ENCODE measurements at places on chromosomes 1 and 21.

- no peak overlapping the region for H3K4me3 ChIP-seq
- DNase-seq = no peak
- H3K27me3 ChIP-seq = peaks cover 8% of the 10 kb centered on the region
- peaks cover 20% of the 10 kb centered on the region for H3K4me1 ChIP-seq
These were observed 11.6 kb upstream of the PARP1 start for GRCh38 chr1:226419284-226420029.

- H3K27me3 ChIP-seq = peaks cover 13% of the 10 kb centered on the region
- peak overlapping the region; percentile 70 for H3K27ac ChIP-seq
- peaks cover 83% of the 10 kb centered on the region for H3K4me1 ChIP-seq
- H3K4me3 ChIP-seq = peak overlapping the region; percentile 61
These were observed 28.5 kb upstream of the SELENON start for GRCh38 chr1:25771221-25772114.

- peaks cover 14% of the 10 kb centered on the region for H3K4me1 ChIP-seq
- no peaks in the 10 kb centered on the region for H3K36me3 ChIP-seq
- H3K27me3 ChIP-seq = peaks cover 8% of the 10 kb centered on the region
- no peak within 1 kb of the TSS for H3K4me3 ChIP-seq
- no peak for DNase-seq
- no peak within 1 kb of the TSS for H3K27ac ChIP-seq
These were observed at the start of gene CD247 for GRCh38 chr1:167518331-167518700. Gene CD247, minus strand, starts transcription at chr1:167518529. Its CDS starts 64 bp downstream, at chr1:167518465.

GRCh38 chr1:87521452-87521851 lies 192.8 kb downstream of the LMO4 start:
- H3K4me1 ChIP-seq = peaks cover 41% of the 10 kb centered on the region
- H3K36me3 ChIP-seq = no peaks in the 10 kb centered on the region
- peaks cover 12% of the 10 kb centered on the region for H3K27me3 ChIP-seq
- no peak for DNase-seq

DNA sequence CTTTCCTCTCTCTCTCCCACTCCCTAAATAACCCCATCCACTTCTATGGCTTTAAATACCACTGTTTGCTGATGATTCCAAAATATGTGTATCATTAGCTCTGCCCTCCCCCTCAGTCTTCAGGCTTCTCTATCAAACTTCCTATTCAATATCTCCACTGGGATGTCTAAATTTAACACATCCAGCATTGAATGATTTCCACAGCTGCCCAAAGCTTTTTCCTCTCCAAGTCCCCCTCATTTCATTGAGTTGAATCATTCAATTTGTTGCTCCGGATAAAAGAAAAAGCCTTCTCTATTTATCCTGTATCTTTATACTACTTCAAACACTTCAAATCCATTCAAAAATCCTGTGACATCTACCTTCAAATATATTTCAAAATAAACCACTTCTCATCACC lies 225.0 kb downstream of the SEC16B start:
- H3K27me3 ChIP-seq = no peaks in the 10 kb centered on the region
- H3K4me3 ChIP-seq = no peak overlapping the region
- H3K4me1 ChIP-seq = no peaks in the 10 kb centered on the region
- DNase-seq = no peak

DNA sequence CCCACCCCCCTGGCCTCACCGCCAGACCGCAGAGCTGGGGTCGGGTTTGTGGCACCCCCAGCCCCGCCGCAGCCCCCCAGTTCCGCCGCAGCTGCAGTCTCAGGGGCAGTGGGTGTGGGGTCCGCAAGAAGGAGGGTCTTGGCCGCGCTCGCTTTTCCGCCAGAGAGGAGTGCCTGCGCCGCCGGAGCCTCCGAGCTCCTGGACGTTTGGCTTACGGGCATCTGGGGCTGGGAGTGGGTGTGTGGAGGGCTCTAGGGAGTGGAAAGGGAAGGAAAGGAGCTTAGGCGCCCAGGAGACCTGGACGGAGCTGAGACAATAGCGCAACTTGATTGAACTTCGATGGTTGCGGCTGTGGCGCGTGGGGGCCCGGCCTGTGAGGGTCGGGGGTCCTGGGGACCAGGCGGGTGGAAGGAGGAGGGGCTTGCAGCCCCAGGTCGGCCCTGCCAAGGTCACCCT lies 88.8 kb upstream of the IPO9 start:
- H3K27me3 ChIP-seq = peaks cover 4% of the 10 kb centered on the region
- peak overlapping the region; percentile 96 for H3K4me3 ChIP-seq
- H3K27ac ChIP-seq = peak overlapping the region; percentile 94

- no peak overlapping the region for H3K27ac ChIP-seq
- H3K27me3 ChIP-seq = no peaks in the 10 kb centered on the region
These were observed 27.4 kb downstream of the RRP15 start for GRCh38 chr1:218312509-218312908.

DNA sequence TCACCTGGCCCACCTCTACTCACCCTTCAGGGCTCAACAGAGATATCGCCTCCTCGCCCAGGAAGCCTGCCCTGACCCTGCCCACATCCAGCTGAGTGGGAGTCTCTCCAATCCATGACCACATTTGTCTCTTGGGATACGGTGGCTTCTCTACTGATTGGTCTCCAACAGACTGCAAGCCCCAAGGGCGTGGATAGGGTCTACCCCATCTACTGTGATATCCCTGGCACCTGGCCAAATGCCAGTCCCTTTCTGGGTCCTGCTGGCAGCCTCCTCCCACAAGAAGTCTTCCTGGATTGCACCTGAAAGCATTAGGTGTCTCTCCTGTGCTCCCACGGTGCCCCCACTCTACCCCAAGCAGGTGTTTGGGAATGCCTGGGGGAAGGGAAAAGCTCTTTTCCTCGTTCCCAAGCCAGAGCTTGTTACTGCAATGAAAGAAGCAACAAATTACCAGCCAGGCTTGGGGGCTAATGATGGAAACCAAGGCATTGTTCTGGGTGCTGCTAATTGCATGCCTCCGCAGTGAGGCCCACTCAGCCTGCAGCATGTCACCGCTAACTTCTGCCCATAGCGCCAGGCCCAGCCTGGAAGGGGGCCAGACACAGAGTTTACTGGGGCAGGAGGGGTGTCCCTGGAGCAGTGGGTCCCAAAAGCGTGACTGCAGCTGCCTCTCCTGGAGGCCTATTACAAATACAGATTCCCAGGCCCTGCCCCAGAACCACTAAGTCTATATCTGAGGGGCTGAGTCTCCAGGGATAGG lies 90.7 kb upstream of the IFFO2 start:
- DNase-seq = no peak
- H3K4me1 ChIP-seq = peaks cover 29% of the 10 kb centered on the region
- peaks cover 29% of the 10 kb centered on the region for H3K27me3 ChIP-seq
- no peaks in the 10 kb centered on the region for H3K36me3 ChIP-seq
- no peak overlapping the region for H3K27ac ChIP-seq
- no peak overlapping the region for H3K4me3 ChIP-seq

DNA sequence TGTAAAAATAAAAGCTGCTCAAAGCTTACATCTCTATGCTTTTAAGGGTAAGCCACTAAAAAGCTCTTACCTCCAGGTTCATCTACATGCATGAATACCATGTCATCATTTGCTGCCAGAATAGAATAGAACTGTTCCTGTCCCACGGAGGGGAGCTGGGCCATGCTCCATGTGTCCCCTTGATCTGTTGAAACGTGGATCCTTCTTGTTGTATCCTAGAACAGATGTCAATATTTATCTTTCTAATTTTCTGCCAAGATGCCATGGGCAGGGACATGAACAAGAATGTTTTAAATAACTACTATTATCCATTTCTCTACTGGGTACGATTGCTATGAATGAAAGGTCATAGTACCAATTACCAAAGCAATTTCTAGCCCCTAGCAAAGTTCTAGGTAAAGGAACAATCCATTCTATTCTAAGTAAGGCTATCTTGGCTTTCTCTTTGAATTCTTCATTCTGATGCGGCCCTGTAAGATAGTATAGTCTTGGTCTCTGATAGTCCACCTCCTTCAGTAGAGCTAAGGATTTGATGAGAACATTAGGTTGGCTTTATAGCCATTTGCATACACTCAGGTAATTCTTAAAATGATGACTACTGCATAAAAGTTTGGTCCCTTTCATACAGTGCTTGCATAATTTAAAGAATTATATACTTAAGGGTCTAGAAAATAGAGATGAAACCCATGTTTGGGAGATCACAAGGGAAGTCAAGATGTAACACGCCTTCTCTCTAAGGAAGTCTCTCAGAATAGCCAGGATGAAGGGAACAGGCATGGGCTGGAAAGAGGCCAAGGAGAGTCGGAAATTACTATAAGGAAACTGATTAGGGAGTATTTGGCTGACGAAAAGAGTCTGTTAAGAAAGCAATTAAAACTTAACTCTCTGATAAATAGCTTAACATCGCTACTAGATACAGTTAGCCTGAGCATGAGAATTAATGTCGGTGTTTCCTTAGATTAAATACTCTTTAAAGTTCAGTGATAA lies 35.4 kb upstream of the MYBPHL start:
- peaks cover 2% of the 10 kb centered on the region for H3K27me3 ChIP-seq
- H3K4me3 ChIP-seq = no peak overlapping the region
- peaks cover 53% of the 10 kb centered on the region for H3K36me3 ChIP-seq
- no peak overlapping the region for H3K27ac ChIP-seq
- no peaks in the 10 kb centered on the region for H3K4me1 ChIP-seq
- DNase-seq = no peak

DNA sequence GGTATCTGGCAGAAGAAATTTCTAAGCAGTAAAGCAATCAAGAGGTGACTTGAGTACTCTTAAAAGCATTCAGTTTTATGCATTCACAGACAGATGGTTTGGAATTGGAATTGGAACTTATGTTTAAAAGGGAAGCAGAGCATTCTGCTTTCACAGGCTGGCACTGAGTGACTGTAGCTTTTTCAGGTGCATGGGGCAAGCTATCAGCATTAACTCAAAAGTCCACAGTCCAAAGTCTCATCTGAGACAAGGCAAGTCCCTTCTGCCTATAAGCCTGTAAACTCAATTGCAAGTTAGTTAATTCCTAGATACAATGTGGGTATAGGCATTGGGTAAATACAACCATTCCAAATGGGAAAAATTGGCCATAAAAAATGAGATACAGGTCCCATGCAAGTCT lies 1620.3 kb downstream of the MRPL39 start:
- H3K36me3 ChIP-seq = no peaks in the 10 kb centered on the region
- H3K4me1 ChIP-seq = no peaks in the 10 kb centered on the region
- no peak for DNase-seq
- H3K27ac ChIP-seq = no peak overlapping the region

DNA sequence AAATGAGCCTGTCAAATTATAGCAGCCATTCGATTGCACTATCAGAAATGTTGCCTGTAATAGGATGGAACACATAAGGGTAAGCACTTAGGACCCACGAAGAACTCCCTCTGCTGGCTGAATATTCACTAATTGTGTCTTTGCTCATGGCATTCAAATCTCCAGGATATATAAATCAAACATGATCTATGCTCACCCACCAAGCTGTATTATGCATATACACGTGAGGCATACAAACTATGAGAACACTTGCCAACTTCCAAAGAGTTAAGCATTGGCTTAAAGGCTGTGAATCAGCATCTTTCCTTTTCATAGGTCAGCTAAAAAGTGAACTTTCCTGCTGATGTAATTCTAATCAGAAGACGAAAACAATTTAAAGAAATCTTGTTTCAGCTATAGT lies 34.5 kb downstream of the TMPRSS15 start:
- H3K27ac ChIP-seq = no peak overlapping the region
- H3K27me3 ChIP-seq = peaks cover 3% of the 10 kb centered on the region
- H3K4me1 ChIP-seq = no peaks in the 10 kb centered on the region
- no peak for DNase-seq
- no peaks in the 10 kb centered on the region for H3K36me3 ChIP-seq

GRCh38 chr1:221664253-221664652 lies 77.6 kb downstream of the DUSP10 start:
- H3K27me3 ChIP-seq = peaks cover 4% of the 10 kb centered on the region
- no peaks in the 10 kb centered on the region for H3K4me1 ChIP-seq
- no peak for DNase-seq
- no peak overlapping the region for H3K4me3 ChIP-seq

- no peaks in the 10 kb centered on the region for H3K27me3 ChIP-seq
- H3K36me3 ChIP-seq = peaks cover 15% of the 10 kb centered on the region
- peak overlapping the region; percentile 10 for H3K27ac ChIP-seq
- no peak overlapping the region for H3K4me3 ChIP-seq
- no peak for DNase-seq
These were observed 11.1 kb downstream of the PTP4A2 start for GRCh38 chr1:31926853-31927660.

DNA sequence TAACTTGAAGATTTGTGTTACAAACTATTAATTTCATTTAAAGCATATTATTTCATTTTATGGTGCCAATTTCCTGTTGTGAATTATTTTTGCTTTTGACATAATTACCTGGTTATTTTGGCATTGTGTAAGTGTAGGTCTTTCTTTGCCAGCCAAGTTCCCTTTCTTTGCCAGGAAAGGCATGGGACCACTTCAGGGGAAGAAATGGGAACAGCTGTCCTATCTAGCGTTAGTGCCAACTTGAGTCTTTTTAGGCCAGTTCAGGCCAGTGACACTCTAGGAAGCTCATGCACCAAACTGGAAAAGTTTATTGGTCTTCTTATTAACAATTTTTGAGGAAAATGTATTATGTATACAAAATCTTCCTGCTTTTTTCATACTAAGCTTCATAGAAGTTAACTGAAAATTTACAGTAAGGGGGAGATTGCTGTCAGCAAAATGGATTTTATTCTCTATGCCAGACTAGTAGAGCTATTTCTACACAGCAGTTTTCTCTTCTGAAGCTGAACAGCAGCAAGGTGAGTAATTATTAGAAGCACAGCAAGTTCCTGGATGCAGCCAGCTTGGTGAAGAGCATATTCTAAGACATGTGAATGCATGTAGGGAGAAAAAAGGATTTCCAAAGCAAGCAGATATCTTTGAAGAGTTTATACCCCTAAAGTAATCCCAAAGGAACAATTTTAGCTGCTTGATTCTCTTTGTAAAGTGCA lies 914.6 kb upstream of the ADGRL4 start:
- no peak overlapping the region for H3K27ac ChIP-seq
- peaks cover 7% of the 10 kb centered on the region for H3K27me3 ChIP-seq
- H3K36me3 ChIP-seq = peaks cover 6% of the 10 kb centered on the region
- H3K4me1 ChIP-seq = no peaks in the 10 kb centered on the region
- H3K4me3 ChIP-seq = no peak overlapping the region

- H3K27me3 ChIP-seq = no peaks in the 10 kb centered on the region
- no peak for DNase-seq
These were observed 40.1 kb downstream of the PIK3C2B start for GRCh38 chr1:204454476-204454875.

- DNase-seq = no peak
- H3K4me1 ChIP-seq = no peaks in the 10 kb centered on the region
- H3K36me3 ChIP-seq = no peaks in the 10 kb centered on the region
- no peaks in the 10 kb centered on the region for H3K27me3 ChIP-seq
These were observed 168.1 kb downstream of the AMY1C start for GRCh38 chr1:103917795-103918194.

- H3K27me3 ChIP-seq = no peaks in the 10 kb centered on the region
- H3K4me3 ChIP-seq = no peak overlapping the region
These were observed 4.4 kb downstream of the SLC19A1 start for GRCh38 chr21:45537746-45538291.

DNA sequence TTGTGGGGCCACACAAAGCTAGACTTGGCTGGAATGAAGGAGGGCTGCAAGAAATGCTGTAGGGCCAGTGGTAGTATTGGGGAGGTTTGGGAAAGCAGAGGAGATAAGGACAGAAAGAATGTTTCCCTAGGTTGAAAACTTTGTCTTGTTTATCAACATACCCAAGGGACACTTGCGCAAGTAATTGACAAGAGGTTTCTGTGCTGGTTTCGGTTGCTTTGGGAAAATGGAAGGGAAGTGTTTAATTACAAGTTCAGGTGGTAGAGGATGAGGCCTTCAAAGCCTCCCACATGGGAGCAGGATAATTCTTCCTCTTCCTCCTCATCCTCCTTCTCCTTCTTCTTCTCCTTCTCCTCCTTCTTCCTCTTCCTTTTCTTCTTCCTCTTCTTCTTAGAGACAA lies 182.1 kb upstream of the LMO4 start:
- H3K27me3 ChIP-seq = peaks cover 4% of the 10 kb centered on the region
- no peak for DNase-seq
- H3K36me3 ChIP-seq = no peaks in the 10 kb centered on the region
- peaks cover 31% of the 10 kb centered on the region for H3K4me1 ChIP-seq
- no peak overlapping the region for H3K4me3 ChIP-seq

Data from nephron progenitor cell (in vitro differentiated cells).